ENCODE measurements at places on chromosomes 7 and 10. TPM values are rescaled to one million over a fixed set of nuclear protein-coding genes. Genes with fewer than 3 reads are reported as not detected.

The CPA2 gene
- 1.2 TPM for total RNA-seq

The SPDYE9 gene
- not detected for total RNA-seq

The FKBP6 gene
- total RNA-seq: not detected

The LIPK gene
- total RNA-seq: not detected

The MCM10 gene
- 0.45 TPM for total RNA-seq

The SLF2 gene
- 38.6 TPM for total RNA-seq

The RBM20 gene
- total RNA-seq: 0.67 TPM

DNA sequence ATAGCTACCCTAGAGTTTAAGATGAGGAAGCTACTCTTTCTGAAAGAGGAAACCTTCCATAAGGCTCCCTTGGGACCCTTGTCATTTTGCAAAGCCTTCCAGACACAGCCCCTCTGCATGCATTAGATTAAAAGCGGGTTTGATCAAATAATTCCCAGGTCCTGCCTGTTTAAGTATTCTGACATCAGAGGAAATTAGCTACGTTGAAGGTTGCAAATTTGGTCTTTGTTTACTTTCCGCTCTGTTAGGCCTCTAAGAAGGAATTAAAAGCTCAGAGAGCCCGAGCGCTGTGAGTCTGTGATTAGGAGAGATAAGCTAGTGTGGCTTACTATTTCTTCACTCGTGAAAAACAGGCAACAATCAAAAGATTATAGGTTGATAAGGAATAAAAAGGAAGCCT lies 1.4 kb upstream of the THSD7A start:
- no peak for DNase-seq

GRCh38 chr7:17313194-17313593 lies 14.7 kb downstream of the AHR start:
- DNase-seq: no peak

DNA sequence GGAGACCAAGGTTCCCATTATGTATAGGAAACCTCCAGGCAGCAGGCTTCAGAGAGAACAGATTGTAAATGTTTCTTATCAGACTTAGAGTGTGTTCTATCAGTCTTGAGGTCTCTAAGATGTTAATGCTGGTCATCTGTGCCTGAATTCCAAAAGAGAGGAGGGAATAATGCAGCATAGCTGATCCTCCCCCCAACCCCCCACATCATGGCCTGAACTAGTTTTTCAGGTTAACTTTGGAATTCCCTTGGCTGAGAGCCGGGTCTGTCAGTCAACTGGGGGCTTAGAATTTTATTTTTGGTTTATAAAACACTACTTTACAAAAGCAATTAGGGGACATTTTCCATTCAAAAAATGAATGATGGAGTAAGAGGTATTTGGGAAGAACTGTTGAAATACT lies 184.3 kb downstream of the NEBL start:
- DNase-seq: no peak

DNA sequence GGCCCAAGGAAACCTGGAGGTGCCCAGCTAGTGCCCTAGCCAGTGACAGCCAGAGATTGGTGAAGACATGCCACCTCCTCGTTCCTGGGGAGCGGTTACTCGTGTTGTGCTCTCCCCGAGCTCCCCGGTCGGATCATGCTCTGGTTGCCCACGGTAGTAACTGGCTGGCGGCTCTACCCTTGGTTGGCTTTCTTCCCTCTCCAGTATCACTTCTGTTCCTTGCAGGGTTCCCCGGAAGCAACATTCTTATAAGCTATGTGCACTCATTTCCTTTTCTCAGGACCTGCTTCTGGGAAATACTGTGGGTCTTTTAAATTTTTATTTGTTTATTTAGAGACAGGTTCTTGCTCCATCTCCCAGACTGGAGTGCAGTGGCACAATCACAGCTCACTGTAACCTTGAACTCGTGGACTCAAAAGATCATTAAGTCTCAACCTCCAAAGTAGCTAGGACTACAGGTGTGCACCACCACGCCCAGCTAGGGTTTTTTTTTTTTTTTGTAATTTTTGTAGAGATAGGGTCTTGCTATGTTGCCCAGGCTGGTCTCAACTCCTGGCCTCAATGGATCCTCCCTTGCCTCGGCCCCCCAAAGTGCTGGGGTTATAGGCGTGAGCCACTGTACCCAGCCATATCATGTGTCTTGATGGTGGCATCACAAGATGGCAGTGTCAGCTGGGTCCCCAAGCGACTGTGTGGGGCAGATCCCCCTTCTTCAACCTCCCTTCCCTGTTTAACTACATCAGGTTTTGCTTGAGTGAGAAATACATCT lies 6.9 kb upstream of the CALHM1 start:
- DNase-seq: no peak

- DNase-seq: no peak
These were observed 12.0 kb upstream of the MARVELD1 start for GRCh38 chr10:97701438-97702069.

DNA sequence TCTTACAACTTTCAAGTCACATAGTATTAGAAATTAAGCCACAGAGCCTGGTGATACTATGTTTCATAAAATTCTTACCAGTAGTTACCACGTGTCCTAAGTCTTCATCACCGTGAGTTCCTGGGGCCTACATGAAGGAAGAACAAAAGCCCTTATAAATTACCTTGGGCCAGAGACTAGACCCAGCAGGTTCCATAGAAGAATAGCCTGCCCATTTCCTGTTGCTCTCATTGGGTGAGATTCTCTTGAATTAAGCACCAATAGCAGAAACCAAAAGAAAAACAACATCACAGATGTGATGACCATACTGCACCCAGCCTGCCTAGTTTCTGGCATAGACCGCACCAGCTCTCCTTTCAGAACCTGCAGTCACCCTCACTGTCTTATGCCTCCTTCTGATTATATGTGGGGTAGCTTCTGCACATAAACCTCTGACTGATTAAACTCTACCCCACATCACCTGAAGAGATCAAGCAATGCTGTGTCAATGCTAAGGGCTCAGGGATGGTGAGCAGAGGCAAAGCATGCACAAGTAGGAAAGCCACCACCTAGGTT lies 18.0 kb upstream of the SEM1 start:
- no peak for DNase-seq

DNA sequence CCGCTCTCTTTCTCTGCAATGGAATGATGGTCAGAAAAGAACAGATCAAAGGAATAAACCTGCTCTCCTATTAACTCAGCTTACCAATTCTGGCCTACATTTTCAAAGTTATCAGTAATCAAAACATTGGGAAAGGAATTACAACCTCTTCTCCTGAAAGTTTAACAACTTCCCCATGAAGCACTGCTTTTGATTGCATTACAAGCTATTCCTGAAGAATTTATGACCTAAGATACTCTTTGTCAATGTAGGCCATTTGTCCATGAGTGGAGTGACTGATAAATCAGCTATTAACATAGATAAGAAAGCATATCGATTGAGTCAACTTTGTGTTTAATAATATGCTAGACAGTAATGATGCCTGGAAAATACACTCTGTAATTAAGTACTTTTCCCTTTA lies 271.7 kb upstream of the C7orf33 start:
- DNase-seq: no peak

DNA sequence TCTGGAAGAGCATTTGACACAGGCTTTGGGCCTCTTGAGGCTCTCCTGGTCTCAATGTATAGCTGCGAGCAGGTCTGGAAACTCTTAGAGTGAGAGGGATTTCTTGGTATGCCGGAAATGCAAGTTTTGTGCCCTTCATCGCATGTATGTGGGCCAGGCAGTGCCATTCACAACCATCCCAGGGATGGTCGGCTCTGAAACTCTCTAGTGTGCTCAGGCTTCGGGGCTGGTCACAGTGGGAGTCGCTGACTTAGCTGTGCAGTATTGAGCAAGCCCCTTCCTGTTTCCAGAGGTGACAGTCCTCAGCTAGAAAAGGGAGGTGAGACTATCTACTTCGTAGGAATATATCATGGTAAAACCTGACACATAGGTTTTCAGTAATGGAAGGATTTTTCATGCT lies 2.0 kb upstream of the AOAH start:
- no peak for DNase-seq
